Testis (tissue), 5 donors: ENCODE measurements at places on chromosomes 2 and 18. TPM values are rescaled to one million over a fixed set of nuclear protein-coding genes. Genes with fewer than 3 reads are reported as not detected.

- H3K27me3 ChIP-seq, result no peaks in the 10 kb centered on the region
- no peaks in the 10 kb centered on the region for H3K36me3 ChIP-seq
These were observed 69.6 kb downstream of the RDH14 start for GRCh38 chr2:18490901-18491300.

DNA sequence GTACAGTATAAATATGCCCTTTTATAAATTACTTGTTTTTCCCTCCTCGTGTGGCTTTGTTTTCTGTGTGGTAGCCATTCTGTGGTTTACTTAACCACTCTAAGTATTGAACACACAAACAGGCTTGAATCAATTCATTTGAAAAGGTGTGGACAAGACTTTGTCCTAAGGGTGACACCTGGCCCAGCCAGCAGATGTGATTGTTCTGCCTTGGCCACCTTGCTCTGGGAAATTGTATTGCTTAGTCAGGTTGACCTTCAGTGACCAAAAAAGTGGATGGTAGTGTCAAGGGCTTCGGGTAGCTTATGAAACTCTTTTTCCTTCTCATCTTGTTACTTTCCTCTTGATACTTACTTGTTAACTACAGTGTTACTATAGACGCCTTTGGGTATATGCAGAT lies 61.9 kb downstream of the DGKD start:
- no peak overlapping the region for H3K4me3 ChIP-seq
- peaks cover 25% of the 10 kb centered on the region for H3K4me1 ChIP-seq
- H3K27ac ChIP-seq, result no peak overlapping the region
- H3K27me3 ChIP-seq, result no peaks in the 10 kb centered on the region

- H3K4me1 ChIP-seq, result peaks cover 12% of the 10 kb centered on the region
- H3K4me3 ChIP-seq, result no peak overlapping the region
- no peaks in the 10 kb centered on the region for H3K27me3 ChIP-seq
These were observed 22.7 kb downstream of the MGAT5 start for GRCh38 chr2:134276381-134277172.

GRCh38 chr2:168064011-168064998 lies 183.1 kb downstream of the STK39 start:
- no peak for DNase-seq
- H3K36me3 ChIP-seq, result no peaks in the 10 kb centered on the region
- no peak overlapping the region for H3K27ac ChIP-seq
- H3K27me3 ChIP-seq, result no peaks in the 10 kb centered on the region
- no peak overlapping the region for H3K4me3 ChIP-seq
- no peaks in the 10 kb centered on the region for H3K4me1 ChIP-seq

GRCh38 chr18:13376298-13376840 lies 157.8 kb downstream of the LDLRAD4 start:
- no peaks in the 10 kb centered on the region for H3K4me1 ChIP-seq
- no peaks in the 10 kb centered on the region for H3K27me3 ChIP-seq
- DNase-seq, result no peak

GRCh38 chr2:223416815-223417610 lies 185.1 kb downstream of the SCG2 start:
- H3K4me1 ChIP-seq, result peaks cover 6% of the 10 kb centered on the region
- H3K4me3 ChIP-seq, result no peak overlapping the region
- peak; percentile 34 for DNase-seq
- no peak overlapping the region for H3K27ac ChIP-seq
- no peaks in the 10 kb centered on the region for H3K27me3 ChIP-seq
- H3K36me3 ChIP-seq, result no peaks in the 10 kb centered on the region

DNA sequence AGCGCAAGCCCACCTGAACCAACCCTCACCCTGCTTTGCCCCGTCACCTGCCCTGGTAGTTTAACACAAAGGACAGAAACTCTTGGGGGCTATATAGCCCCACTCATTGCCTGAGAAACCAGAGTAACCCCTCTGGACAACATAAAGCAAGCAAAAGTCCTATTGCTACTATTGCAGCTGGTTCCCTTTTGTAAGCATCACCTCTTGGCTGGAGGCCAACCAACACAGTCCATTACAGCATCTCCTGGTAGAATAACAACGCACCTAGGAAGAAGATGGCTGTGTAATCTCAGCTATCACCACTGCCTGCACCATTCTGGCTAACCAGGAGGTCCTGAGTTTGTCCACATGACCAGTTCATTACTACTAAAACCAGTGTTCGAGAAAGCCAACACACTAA lies 36.4 kb downstream of the FLACC1 start:
- H3K27me3 ChIP-seq, result no peaks in the 10 kb centered on the region
- no peak for DNase-seq
- H3K4me3 ChIP-seq, result no peak overlapping the region

- no peaks in the 10 kb centered on the region for H3K4me1 ChIP-seq
- H3K27ac ChIP-seq, result no peak overlapping the region
These were observed 325.9 kb upstream of the LINC00305 start for GRCh38 chr18:64474773-64475172.

C2orf81 gene
- total RNA-seq, result 10.4 TPM

SERPINB13 gene
- not detected for total RNA-seq

DNA sequence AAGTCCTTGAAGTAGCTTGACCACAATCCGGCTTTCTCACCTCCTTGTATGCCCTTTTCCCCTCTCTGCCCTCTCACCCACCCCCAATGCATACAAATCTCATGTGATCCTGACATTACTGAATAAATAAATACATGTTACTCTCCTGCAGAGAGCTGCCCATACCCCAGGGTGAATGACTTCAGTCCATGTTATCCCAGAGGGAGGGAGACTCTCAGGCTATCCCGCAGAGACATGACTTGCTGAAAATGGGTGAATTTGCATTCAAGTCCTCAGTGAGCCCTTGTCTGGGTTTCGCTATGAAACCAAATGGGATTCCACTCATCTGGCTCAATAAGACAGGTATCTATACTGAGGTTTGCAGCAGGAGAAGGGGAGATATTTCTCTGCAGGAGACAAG lies 168.5 kb downstream of the FHOD3 start:
- no peaks in the 10 kb centered on the region for H3K27me3 ChIP-seq
- no peaks in the 10 kb centered on the region for H3K4me1 ChIP-seq
- no peak overlapping the region for H3K27ac ChIP-seq
- H3K36me3 ChIP-seq, result no peaks in the 10 kb centered on the region
- no peak for DNase-seq

DNA sequence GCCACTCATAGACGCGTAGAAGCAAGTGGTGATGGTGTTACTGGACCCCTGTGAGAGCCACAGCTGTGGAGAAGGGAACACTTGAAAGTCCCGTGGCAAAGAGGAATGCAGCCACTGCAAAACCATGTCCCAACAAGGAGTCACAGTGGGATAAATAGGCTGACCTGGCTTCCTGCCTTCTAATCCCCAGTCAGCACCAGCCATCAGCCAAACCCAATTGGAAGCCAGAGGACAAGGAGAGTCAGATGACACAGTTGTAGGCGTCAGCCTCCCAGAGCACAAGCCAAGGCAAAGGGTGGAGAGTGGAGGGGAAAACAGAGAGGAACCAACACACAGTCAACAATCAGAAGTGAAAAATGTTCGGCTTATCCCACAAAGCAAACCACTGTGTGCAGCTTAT lies 5.5 kb upstream of the CYBRD1 start:
- no peak overlapping the region for H3K27ac ChIP-seq
- no peak for DNase-seq
- no peaks in the 10 kb centered on the region for H3K36me3 ChIP-seq
- H3K4me3 ChIP-seq, result no peak overlapping the region
- H3K4me1 ChIP-seq, result peaks cover 6% of the 10 kb centered on the region

- no peak overlapping the region for H3K4me3 ChIP-seq
- no peak for DNase-seq
- no peaks in the 10 kb centered on the region for H3K27me3 ChIP-seq
- H3K27ac ChIP-seq, result peak overlapping the region; percentile 72
These were observed 8.8 kb upstream of the MBD2 start for GRCh38 chr18:54233228-54233625.
